Right cardiac atrium (tissue), 5 donors: ENCODE measurements at places on chromosomes 13 and 19.

DNA sequence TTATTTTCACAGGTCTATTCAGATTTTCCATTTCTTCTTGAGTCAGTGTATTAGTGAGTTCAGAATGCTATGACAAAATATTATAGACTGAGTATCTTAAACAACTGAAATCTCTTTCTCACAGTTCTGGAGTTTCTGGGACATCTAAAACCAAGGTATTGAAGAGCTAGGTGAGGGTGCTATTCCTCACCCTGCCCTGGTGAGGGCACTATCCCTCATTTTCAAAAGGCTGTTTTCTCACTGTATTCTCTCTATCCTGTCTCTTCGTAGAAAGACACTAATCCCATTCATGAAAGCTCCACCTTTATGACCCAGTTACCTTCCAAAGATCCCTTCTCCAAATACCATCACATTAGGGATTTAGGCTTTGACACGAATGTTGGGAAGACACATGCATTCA is 1617.1 kb downstream of the PCDH9 start:
- no peak for DNase-seq

DNA sequence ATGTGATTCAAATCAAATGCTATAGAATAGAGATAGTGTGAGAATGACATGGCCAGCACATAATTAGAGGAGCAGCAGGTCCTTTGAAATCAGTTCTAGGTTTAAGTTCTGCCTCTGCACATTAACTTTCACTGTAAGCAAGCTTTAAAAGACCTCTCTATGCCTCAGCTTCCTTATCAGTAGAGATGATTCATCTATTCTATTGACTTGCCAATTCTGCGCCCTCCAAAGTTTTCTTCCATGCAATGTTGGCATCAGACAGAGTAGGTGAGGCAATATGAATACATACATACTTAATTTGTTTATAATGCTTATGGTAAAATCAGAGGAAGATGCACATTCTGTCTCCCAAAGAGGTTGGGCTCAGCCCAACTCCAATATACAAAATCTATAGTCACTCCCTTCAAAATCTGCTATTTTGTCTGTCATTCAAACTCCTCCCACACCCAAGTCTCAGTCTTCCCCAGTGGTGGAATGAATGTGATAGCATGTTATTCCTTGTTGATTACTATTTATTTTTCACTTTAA is 525.5 kb downstream of the RFC3 start:
- DNase-seq, result no peak

GRCh38 chr13:30915691-30916541 is 9.8 kb downstream of the MEDAG start:
- no peak for DNase-seq

DNA sequence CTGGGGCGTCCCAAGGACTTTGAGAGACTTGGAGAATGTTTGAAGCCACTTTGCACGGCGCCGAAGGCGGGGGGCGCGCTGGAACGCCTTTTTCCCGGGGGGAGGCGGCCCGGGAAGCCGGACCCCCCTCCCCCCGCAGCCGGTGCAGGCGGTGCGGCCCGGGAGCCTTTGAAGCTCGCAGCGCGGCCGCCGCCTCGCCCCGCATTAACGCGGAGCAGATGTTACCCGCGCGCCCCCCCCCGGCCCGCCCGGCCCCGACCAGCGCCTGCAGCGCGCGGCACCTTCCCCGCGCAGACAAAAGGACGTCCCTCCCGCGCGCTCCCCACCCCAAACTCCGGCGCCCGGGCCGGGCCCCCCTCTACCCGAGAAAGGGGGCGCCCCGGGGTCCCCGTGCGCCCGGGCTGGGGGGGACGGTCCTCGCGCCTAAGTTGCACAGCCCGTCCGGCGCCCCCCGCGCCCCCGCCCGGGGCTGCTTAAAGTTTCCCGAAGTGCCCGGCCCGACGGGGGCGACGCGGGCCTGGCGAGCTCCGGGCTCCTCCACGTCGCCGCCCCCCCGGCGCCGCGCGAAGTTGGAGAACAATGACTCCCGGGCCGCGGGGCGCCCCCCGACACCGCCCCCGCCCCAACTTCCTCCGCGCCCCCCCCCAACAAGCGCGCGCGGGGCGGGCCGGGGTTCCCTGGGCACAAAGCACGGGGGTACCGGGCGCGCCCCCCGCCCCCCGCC is 685 bp downstream of the TCF3 start:
- peak; percentile 79 for DNase-seq

DNA sequence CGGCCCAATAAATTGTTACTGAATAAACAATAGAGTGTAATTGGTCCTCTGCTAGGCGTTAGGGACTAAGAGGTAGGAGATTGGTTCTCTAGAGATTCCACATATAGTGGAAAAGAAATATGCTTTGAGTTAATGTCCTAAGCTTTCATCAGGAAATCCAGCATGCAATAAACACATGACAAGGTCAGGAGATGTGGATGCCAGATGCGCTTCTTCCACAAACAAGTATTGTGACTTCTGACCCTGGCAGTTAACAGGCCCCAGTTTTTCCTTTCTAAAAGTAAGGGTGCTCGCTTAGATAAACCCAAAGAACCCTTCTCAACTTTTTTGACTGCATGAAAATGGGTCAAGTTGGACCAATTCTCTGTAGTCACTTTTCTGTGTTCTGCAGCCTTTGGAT is 146.5 kb upstream of the SOX21 start:
- DNase-seq, result no peak

GRCh38 chr13:32587811-32588170 is 1.5 kb downstream of the PDS5B start:
- DNase-seq, result no peak

- DNase-seq, result no peak
Observed at GRCh38 chr13:47546391-47547225, 454.5 kb downstream of the SUCLA2 start.

- no peak for DNase-seq
Observed at GRCh38 chr19:5560156-5560555, 7.6 kb downstream of the TINCR start.

- no peak for DNase-seq
Observed at GRCh38 chr13:97768134-97768533, 185.3 kb upstream of the IPO5 start.

- DNase-seq, result peak; percentile 58
Observed at GRCh38 chr19:43555185-43555770, 20.0 kb downstream of the XRCC1 start.

- DNase-seq, result no peak
Observed at GRCh38 chr13:111881700-111882099, 185.2 kb upstream of the SOX1 start.

DNA sequence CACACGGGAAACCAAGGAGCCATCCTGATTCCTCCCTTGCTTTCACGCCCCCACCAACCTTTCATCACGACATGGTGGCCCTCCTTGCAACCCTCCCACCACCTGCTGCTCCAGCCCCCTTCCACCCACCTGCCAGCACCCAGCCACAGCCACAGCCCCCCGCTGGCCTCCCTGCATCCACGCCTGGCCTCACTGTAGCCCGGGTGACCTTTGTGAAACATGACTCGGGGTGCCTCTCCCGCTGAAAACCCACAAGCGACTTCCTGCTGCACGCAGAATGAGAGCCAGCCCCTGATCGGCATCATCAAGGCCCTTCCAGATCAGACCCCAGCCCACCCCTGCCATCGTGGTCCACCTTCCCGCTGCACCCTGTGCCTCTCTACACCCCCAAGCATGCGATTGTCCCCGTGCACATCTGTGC is 14.9 kb downstream of the POP4 start:
- DNase-seq, result peak; percentile 20

DNA sequence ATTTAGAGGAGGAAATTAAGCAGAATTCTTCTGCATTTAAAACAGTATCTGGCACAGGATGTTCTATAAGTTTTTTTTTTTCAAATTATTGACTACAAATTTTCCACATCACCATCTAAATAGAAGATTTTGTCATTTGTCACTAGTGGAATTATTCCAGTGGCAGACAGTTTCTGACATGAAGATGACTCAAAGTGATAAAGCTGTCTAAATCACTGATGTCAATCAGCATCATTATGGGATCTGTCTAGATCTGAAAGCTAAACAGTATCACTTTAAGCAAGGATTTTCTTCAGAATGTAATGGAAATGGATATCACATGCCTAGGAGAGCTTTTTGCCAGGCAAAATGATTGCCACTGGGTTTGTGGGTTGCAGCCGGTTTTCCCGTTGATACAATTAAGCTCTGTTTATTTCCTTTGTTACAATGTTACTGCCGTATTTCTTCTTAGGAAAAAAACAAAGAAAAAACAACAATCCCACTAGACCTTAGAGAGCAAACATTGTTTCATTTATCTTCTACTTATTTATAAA is 1657.0 kb upstream of the PRR20A start:
- no peak for DNase-seq

DNA sequence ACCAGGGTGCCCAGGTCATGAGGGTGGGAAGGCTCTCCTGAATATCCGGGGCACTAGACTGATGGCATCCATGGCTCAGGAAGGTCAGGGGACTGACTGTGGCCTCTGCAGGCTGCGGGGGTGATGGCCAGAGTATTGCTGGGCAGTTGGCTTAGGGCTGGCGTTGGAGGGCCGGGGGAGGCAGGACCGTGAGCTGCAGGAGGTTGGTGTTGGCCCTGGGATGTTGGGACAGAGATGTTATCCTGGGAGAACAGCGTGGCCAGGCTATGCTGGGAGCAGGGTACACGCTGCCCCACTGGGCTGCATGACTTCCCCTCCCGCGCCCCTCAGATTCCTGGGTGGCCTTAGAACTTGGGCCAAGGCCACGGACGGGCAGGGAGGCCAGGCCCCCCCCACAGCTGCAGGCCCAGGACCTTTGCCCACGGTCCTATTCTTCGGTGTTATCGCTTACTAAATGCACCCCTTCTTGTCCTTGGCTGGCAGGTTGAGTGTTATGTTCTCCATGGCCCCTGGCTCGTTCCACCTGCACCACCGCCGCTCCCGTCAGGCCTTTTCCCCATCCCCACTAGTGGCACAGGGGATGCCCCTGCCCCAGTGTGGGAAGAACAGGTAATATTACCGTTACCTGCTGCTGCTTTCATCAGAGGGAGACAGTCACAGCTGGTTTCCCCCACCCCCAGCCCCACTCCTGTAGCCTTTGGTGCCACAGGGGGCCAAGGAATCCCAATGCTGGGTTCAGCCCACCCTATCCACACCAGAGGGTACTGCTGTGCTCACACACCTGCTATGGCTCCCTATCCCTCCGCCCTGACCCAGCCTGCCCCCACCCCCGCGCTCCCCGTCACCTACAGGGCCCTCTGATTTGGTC is 3.2 kb upstream of the ISYNA1 start:
- DNase-seq, result no peak

DNA sequence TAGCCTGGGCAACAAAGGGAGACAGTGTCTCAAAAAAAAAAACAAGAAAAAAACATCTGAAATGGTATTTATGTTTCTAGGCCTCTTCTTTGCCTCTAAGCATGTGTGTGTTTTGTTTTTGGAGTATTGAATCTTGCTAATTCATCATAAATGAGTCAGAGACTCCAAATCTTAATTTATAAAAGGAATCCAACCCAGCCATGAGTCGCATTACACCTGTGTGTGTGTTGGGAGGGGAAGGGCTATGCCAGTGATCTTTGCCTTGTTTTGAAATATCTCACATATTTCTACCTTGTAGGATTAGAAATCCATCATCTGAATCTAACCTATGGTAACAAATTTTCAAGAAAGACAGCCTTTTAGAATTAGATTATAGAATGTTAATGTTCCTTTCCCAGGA is 4.0 kb downstream of the ZNF331 start:
- DNase-seq, result no peak

DNA sequence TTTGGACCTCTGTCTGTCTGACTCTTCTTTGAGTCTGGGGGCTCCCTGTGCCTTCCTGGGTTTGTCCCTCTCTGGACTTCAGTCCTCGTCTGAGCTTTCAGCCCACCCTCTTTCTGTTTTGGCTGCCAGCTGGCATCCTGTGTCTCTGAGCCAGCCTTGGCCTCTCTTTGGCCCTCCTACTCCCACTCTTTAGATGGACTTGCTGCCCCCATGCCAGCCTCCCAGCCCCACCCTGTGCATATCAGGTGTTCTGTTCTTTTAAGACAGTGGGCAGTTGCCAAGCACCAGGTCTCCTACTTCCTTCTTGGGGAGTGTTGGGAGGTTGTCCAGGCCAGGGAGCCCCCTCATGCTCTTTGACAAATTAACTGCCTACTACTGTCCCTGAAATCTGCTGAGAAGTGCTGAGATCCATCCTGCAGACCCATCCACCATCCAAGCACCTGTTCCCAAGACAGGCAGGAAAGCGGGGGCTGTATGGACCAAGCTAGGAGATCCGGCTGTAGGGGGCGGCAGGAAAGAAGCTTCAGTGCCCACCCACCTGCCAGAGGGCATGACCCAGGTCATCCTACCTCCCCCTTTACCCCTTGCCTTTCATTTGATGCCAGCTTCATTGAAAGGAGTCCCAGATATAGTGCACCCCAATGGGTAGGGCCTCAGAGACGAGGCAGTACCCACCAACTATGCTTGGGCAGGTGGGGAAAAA is 9.6 kb downstream of the CIC start:
- DNase-seq, result peak; percentile 58

GRCh38 chr13:68261105-68261504 is 1031.0 kb upstream of the PCDH9 start:
- no peak for DNase-seq

- no peak for DNase-seq
Observed at GRCh38 chr19:28394725-28395124, 818.2 kb downstream of the UQCRFS1 start.

DNA sequence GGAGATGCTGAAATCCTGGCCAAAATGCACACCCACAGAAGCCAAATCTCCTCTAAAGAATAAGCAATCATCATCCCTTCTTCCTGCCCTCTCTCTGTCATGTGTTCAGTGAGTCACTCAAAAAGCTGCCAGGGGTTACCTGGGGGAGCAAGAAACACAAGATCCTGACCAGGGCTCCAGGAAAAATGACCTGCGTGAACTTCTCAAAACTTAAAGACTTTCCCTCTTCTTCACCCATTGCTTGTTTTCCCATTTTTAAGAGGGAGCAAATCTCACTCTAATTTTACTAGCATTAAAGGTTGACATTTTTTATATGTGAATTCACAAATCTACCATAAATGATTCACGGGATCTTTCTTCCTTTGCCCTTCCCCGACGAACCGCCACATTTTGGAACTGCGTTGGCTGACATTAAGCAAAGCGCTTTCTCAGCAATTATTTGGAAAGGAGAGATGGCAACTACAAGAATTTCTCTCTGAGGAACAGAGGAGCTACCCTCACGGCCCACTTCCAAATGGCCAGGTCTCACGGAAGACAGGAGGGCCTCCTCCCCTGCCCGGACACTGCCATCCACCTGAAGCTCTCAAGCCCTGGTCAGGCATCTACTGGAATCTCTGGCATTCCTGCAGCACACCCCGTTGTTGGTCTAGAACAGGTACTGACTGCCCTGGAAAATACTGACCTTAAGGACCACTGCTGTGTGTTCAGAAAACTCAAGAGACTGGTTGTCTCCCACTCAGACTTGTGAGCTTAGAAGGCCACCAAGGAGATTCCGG is 14.2 kb downstream of the TSHZ3 start:
- DNase-seq, result no peak

GRCh38 chr13:87107651-87108050 is 563.5 kb upstream of the SLITRK5 start:
- no peak for DNase-seq
